Activated CD8-positive, alpha-beta memory T cell treated with anti-CD3 and anti-CD28 coated beads for 1 hour (primary cell): ENCODE measurements at places on chromosomes 6 and 20.

- no peak for DNase-seq
These were observed 33.5 kb downstream of the DYNLT1 start for GRCh38 chr6:158611039-158611438.

GRCh38 chr6:72930556-72931132 is 294.7 kb downstream of the KHDC1L start:
- no peak for DNase-seq

DNA sequence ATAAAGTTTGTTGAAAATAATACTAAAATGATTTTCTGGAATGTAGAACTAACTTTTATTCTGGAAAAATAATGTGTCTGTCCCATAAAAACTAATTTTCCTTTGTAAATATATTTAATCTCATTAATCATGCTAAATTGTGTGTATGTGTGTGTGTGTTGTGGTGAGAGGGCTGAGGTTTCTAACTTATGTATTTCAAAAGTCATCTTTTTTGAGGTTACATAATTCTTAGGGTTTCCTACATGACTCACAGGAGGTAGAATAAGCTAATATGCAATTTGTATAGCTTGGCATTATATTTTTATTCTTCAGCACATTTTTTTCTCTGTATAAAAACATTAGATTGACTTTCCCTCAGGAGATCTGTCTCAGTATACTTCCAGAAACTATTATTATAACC is 64.1 kb upstream of the CLVS2 start:
- no peak for DNase-seq

DNA sequence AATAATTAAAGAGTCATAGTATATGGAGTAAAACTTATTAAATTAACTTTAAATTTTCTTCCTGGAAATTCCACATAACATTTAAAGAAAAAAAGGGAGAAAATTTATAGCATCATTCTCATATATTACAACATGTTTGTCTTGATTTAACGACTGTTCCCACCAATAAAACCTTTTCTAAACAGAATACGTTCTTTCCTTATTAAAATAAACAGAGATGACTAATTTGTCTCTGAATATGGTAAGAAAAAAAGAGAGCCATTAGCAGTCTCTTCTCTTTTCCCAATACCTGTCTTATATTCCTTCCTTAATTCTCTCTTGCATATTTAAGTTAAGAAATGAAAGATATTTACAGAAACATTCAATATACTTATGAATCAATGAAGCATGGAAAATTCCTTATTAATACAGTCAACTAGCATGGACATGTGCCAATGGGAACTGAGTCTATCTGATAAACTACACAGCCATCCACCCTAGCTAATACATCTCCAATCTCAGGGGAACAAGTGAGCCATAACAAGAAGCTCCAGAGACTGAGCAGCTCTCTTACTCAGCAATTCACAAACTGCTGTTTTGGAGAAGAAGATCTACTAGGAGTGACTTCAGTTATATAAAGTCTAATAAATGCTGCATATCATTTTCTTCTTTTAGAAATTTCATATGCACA is 347.1 kb upstream of the MANEA start:
- no peak for DNase-seq

- DNase-seq: no peak
These were observed 29.0 kb upstream of the L3MBTL3 start for GRCh38 chr6:129989396-129989795.

DNA sequence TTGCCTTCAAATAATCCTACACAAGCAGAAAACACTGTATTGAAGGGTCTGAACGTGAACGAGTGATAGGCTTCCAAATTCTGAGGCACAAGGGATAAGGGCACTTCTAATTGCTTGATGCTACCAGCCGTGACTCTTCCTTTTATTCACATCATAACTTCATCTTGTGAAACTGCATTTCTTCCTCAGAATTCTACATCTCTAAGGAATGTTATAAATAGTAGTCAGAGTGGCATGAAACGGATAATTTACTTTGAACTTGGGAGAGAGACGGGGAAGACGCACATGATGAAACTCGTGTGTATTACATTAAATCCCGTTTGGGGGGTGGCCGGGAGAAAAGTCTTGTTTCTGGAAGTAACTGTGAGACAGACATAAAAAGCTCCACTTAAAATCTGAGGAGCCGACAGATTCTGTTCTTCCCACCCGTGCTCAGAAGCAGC is 754 bp downstream of the HDDC2 start:
- DNase-seq: no peak

GRCh38 chr6:2970034-2970685 is 1.2 kb downstream of the SERPINB6 start:
- DNase-seq: no peak

DNA sequence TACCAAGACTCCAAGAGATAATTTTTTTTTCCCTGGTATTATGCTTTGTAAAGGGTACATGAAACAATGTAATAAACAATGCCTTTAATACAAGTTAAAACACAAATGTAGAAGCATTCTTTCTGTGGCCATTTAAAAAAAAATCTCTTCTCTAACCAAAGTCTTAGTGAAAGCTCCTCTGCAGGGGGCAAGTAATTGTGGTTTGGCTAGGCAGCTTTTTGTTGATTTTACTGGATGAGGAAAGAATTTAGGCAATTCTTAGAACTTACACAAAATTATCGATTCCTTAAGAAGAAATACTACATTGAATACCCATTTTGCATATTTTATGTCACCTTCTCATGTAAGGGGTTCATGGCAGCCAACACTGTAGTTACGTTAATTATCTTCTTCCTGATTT is 12.4 kb downstream of the TFB1M start:
- no peak for DNase-seq

- no peak for DNase-seq
These were observed 15.7 kb downstream of the OR2B6 start for GRCh38 chr6:27972750-27973149.

DNA sequence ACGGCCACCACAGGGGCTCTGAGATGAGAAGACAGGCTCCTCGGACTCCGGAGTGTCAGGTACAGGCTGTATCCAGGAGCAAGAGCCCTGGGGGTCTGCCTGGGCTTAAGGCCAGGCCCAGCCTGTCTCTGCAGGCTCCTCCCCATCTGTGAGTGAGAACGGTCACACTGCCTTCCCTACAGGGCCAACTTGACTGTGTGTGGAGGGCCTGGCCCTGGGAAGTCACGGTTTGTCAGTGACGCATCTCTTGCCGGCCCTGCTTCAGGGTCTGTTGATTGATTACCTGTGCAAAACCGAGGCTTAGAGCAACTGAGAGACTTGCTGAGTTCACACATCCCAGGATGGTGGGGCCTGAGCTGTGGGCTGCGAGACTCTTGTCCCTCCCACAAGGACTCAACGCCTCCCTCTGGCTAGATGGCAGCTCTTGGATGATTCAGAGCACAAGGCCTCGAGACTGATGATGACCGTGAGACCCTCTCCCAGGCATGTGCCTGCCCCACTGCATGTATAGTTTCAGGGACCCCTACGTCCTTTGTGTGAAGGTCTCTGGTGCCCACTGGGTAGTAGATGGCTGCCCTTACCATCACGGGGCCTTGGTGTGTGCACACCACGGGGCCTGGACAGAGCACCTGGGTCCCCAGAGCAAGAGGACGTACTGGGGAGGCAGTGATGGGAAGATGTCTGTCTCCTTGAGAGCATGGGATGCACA is 5.9 kb downstream of the RBM38 start:
- no peak for DNase-seq

GRCh38 chr20:23019403-23019802 is 15.7 kb upstream of the SSTR4 start:
- DNase-seq: no peak

- DNase-seq: no peak
These were observed 40.0 kb downstream of the NUDT3 start for GRCh38 chr6:34352305-34352937.

DNA sequence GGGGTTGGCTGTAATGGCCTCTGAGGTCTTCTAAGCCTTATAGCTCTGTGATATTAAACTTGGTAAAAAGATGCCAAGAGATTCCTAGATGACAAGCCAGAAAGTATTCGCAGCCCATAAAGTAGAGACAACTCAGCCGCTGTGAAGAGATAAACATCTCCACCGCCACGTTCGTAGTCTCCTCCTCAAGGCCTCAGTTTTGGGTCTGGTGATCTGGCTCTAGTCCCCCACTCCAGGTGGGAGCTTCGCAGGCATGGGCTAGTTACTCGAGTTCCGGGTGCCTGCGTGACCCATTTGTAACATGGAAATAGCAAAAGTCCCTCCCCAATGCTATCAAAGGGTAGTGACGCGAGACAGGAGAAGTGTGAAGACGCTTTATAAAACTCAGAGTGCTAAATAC is 28.3 kb upstream of the AFDN start:
- no peak for DNase-seq

DNA sequence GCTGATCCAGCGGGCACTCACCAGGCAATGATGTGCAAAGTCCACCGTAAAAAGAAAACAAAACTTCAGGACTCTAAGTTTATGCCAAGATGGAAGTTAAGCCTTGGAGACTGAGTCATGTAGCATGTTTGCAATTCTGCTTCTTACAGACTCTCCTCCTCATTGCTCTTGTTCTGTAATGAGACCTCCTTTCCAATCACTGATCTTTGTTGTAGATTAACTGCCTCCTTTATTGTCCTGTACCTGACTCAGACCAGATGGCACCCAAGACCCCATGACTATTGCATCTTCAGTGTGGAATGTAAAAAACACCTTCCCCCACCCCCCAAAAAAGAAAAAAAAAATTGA is 11.2 kb downstream of the NEU1 start:
- DNase-seq: no peak

DNA sequence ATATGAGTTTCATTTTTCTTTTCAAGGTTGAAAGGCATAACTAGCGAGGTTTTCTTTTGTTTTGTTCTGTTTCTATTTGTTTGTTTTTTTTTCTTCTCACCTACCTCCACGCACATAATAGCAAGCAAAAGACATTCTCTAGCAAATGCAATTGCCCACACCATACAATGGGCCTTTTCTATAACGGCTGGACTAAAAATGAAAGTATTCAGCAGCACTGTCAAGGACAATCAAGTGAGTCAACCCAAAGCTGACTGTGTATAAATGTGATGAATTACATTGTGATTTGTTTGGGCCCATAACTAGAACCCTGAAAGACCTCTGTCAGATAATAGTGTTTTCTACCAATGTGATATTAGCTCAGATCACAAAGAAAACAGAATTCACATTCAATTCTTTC is 496.7 kb downstream of the RNF144B start:
- DNase-seq: no peak

- DNase-seq: no peak
These were observed 185.3 kb upstream of the AGPAT4 start for GRCh38 chr6:161459008-161459615.

DNA sequence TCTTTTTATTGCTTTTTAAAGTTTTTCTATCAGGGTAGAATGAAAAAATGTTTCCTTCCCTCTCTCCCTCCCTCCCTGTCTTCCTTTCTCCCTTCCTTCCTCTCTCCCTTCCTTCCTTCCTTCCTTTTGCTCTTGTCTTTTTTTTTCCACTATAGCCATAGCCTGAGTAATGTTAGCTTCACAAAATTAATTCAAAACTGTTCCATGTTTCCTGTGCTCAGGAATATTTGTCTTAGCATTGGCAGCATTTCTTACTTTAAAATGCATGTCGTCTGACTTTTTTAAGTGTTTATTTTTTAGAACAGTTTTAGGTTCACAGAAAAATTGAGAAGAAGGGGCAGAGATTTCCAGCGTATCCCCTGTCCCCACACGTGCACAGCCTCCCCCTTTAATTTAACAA is 730.8 kb upstream of the CITED2 start:
- DNase-seq: no peak

- DNase-seq: no peak
These were observed 62.7 kb upstream of the TRAF3IP2 start for GRCh38 chr6:111668410-111668809.

DNA sequence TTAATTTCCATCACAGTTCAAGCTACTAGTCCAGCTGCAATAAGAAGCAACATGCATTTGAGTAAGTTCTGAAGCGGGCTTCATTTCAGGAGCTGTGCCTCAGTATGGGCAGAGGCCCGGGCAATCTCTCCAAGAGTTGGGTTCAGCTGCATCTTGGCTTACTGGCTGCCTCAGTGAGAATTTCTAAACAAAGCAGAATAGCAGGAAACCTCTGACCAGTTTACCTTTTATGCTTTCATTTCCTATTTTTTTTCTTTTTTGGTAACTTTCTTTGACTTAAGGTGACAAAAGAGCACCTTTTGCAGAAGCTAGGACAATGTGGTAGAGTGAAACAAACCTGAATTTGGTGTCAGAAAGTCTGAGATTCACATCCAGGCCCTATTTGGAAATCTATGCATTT is 51.0 kb upstream of the FBXO30 start:
- DNase-seq: no peak

DNA sequence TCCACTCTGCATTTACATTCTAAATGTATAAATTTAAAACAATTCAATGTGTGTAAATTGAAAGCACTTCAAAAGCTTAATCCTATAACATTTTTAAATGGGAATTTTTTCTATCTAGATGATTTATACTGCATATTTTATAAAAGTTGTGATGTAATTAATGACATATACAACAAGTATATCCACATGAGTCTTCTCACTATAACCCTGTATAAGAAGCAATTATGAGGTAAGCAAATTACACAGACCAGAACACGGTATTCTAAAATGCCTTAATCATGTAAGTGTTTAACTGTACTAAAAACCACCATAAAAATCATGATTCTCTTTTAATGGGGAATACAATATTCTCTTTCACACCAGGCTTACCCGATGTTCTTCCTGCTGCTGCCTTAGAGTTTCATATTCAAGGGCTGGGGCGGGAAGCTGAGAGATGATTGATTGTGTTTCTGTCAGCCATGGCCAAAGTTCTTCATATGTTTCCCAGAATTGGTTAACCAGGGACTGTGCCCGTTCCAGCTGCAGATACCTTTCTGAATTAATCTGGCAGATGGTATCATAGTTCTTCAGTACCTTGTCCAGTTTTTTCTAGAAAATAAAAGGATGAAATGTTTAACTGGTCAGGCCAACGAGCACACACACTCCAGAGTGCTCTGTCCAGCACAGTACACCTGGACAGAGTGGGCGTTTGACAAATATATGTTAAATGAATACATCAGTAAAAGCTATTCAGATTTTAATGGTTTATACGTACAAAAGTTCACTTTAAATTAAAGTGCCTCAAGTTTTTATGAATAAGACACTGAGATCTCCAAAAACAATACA is 127.4 kb downstream of the DST start:
- DNase-seq: no peak

DNA sequence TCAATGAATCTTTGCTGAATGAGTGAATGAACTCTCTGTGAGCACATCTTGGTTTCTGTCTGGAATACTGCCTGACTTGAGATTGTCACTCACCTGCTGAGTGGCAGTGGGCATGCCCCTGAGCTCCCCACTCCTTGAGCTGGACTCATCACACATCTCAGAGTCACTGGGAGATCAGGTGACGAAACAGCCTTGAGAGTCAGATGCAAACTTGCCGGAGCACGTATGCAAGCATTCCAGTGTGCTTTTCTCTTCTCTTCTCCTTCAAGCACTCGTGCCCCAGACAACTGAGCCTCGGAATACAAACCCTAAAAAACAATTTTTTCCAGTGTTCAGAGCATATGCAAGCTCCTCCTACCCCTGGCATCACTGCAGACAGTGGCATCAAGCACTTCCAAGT is 9.4 kb upstream of the BMP7 start:
- no peak for DNase-seq

DNA sequence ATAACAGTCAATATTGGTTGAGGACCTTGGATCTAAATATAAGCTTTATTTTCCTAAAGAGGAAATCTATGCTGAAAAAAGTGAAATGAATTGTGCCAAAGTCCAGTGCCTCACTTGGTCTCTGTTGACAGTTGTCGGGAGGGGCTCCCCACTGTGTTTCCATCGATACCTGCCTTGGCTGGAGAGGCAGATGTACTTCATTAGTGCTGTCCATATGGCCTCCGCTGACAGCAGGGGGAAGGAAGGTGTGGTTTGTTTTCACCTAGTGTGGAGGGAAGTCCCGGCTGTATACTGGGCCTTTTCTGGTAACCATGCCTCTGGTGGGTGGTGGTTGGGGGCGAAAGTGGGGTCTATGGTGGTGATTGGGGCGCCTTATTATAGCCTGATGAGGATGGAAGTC is 42.7 kb downstream of the CD2AP start:
- no peak for DNase-seq
